NCI-H446 (cell line): ENCODE measurements at places on chromosomes 13 and 19.
A peak's percentile ranks its signal among the peaks of the same experiment; 100 is the strongest.

DNA sequence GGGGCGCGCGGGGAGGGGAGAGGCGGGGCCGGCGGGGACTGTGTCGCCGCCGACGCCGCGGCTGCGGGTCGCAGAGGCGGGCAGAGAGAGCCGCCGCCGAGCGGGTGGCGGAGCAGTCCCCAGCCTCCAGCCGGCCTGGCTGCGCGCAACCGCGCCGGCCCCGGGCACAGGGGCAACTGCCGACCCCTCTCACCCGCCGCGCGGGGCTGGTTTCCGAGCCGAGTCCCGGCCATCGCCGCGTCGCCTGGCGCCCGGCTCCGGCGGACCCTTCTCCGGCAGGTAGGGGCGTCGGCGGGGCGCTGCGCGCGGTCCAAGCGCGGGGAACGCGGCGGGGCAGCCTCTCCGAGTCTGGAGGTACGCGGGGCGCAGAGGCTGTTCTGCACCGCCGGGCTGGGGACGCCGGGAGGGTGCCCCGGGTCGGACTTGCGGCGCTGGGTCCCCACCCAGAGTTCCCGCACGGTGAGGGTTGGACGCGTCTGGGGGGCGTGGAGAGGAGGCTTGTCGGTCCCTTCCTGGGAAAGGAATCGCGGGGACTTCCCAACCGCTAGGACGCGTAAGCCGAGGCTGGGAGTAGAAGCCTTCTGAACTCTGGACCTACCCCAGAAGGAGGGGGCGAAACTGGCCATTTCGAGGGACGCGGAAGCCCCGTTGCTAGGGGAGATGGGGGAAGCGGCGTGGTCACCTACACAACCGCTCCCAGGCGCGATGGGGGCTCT is 133.6 kb upstream of the MYO16 start:
- DNase-seq, result no peak

- no peak for DNase-seq
Measured at GRCh38 chr19:54650108-54650655, 12.6 kb upstream of the LILRB4 start.

DNA sequence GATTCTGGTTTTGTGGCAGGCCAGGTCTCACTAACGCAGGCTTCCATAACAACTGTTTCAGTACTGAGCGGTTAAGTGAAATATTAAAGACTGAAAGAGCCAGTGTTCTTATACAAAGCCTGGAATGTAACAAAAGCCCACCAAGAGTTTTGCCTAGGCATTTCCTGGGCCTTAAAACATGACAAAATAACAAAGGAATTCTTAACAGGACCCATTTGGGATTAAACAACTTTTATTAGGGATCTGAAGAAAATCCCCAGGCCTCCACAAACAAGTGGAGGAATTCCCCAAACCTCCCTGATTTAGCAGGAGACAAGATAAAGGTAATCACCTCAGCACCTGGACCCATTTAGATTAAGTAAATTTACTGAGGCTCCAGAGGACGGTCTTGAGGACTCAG is 799.7 kb upstream of the SPRY2 start:
- DNase-seq, result no peak

DNA sequence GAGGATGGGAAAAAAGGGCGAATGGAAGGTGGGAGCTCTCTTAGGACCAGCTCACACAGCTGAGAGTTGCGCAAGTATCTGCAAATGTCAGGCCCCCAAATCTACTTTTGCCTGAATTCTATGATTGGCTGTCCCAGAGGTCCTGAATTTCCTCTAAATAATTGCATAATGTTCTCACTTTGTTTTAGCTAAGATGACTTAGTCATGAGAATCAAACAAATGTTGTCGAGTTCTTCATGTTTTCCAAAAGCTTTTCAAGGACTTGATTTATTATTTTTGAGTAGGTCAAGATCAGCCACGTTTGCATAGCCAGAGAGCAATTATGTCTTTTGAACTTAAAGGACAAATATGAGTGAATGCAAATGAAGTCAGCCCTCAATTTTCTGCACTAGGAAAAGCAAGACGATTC is 246.6 kb upstream of the MAB21L1 start:
- no peak for DNase-seq

- DNase-seq, result peak; percentile 42
Measured at GRCh38 chr13:33782631-33783030, 35.3 kb upstream of the RFC3 start.

DNA sequence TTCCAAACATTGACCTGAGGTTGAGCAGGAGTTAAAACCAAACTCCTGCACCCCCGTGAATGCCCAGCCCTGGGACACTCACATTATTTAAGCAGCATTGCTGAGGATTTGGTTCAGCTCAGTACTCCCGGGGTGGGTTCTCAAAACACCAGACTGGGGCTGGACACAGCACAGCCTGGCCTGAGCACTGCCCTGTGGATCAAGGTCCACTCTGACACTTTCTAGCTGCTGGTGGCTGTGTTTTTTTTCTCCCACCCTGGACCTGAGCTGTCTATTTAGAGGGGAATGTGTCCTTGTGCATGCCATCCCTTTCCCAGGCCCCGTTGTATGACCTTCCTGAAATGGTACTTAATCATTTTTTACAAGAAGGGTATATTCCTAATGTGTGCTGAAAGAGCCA is 94.7 kb upstream of the GJB6 start:
- DNase-seq, result no peak

DNA sequence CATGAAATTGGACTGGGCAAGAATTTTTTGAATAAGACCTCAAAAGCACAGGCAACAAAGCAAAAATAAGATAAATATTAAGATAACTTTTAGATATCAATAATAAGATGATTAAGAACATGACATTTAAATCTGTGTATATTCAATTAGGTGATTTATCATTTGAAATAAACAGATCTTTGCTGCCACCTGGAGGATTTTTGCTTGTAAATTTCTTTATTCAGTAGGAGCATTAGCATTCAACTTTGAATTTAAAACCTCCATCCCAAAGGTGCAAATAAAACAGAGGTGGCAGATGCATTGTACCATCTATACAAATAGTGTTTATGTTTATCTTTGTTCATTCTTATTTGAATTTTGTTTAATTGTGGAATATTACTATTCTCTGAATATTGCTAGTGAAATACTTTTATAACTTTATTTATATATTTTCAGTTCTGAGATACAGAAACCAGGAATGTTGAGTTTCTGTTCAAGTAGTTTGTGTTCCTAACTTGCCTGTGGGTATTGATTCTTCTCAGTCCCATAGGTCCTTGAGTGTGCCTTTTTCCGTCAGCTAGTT is 20.9 kb downstream of the COG6 start:
- peak; percentile 71 for DNase-seq

DNA sequence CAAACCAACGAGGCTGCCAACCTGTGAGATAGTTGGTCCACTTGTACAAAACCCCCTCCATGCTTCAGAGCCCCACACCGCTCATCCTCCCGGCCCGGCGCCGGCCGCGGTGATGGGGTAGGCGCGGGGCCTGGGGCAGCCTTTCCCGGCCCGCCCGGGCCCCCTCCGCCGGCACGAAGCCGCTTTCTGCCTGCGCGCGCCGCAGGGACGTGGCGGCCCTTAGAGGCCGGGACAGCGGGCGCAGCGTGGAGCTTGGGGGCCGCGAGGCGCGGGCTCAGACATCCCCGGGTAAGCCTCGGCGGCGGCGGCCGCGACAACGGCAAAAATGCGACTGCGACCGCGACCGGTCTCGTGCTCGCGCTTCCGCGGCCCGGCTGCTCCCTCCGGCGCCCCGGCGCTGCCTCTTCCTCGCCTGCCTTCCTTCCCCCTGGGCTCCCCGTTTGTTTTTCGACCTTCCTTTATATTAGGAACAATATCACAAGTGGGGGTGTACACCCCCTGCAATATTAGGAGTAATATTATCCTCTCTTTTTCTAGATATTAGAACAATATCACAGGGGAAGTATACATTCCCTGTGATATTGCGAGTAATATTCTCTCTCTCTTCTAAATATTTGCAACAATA is 53.9 kb upstream of the CEACAM21 start:
- DNase-seq, result no peak

- DNase-seq, result no peak
Measured at GRCh38 chr19:48962849-48963165, 2.3 kb upstream of the FTL start.

GRCh38 chr19:48680436-48681126 is 7.8 kb upstream of the NTN5 start:
- no peak for DNase-seq

DNA sequence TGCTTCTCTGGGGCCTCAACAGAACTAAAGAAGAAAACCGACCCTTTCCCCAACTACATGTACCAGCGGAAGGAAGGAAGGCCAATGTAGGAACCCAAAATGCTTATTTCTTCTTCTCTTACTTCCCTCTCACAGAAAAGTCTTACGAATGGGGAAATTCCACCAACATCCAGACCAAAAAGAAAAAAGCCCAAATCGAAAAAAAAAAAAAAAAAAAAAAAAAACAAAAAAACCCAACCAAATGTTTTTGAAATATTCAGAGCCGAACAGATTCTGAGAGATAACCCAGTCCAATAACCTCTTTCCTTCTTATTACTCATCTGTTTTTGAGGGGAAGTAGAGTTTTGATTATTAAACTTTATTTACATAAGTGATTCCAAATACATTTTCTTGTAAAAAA is 3.9 kb downstream of the PPM1N start:
- no peak for DNase-seq

- no peak for DNase-seq
Measured at GRCh38 chr13:23183292-23183691, 2.5 kb downstream of the SGCG start.

- DNase-seq, result no peak
Measured at GRCh38 chr19:8517551-8518442, 3.8 kb upstream of the ZNF414 start.

GRCh38 chr19:55362990-55363716 is at the start of gene GARIN5B:
Gene GARIN5B (minus strand): TSS chr19:55363260. CDS start chr19:55363066, 194 bp downstream.
- no peak for DNase-seq

GRCh38 chr13:106113796-106114195 is 421.7 kb downstream of the EFNB2 start:
- DNase-seq, result no peak
